ENCODE measurements at places on chromosomes 1 and 21.

DNA sequence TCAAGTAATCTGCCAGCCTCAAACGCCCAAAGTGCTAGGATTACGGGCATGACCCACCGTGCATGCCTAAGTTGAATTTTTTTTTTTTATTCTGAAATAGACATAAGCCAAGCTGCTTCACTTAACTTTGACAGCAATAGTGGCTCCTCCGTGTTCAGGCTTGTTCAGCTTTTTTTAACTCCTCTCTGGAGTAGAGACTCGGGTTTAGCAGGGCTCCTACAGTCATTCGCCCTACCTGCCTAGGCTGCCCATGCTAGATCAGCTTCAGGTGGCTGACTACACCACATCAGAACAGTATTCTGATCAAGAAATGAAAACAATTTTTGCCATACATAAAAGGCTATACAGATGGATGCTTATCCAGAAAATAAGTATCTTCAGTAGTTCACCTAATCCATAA, 14.7 kb downstream of the ARID4B start:
- no peak for DNase-seq

DNA sequence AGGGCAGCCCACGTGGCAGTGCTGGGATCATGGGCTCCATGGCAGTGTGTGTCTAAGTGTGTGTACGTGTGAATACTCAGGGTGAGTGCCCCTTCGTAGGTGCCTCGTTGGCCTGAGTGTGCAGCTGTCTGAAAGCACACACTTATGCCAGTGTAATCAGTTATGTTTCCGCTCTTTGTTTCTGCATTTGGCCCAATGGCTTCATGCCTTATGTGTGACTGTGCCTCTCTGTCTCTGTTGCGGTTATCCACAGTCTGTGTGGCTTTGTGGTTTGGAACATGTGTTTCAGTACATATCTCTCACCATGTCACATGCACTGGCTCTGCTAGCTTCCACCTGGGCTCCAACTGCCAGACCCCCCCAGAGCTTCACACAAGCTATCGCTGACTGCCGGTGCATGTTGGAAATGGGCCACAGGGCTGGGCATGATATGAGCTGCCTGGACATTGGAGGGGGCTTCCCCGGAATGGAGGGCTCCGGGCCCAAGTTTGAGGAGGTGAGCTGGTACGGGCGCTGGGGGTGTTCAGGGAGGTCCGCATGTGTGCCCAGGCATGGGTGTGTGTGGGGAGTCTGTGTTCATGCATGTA, 70.3 kb upstream of the TINAGL1 start:
- DNase-seq, result no peak

- DNase-seq, result no peak
Observed at GRCh38 chr21:38183961-38184360, 72.8 kb upstream of the KCNJ15 start.

DNA sequence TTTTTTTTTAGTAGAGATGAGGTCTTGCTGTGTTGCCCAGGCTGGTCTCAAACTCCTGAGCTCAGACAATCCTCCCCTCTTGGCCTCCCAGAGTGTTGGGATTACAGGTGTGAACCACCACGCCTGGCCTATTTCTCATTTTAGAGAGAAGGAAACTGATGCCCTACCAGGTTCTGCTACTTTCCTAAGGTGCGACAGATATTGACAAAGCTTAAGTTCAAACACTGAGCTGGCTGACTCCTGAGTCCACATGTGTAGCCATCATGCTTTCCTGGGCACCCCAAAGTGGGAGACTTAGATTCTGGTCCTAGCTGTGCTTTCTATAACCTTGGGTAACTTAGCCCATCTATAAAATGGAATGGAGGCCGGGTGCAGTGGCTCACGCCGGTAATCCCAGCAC, 5.1 kb upstream of the TMEM222 start:
- DNase-seq, result no peak

DNA sequence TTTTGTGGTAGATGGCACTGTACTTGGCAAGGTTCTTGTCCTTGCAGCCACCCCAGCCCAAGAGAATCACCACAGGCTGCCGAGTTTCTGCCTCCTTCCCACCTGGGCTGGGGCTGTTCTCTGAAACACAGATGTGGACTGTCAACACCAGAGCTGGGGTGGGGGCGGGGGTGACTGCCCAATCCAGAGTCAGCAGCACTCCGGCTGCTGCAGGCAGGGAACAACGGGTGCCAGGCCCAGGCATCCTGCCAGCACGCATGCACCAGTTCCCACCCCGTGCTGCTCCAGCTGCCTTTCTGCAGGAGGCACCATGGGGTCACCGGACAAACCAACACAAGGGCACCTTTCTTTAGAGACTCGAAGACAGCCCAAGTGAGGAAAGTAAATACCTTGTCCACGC, 14.1 kb downstream of the TMEM53 start:
- DNase-seq, result no peak

DNA sequence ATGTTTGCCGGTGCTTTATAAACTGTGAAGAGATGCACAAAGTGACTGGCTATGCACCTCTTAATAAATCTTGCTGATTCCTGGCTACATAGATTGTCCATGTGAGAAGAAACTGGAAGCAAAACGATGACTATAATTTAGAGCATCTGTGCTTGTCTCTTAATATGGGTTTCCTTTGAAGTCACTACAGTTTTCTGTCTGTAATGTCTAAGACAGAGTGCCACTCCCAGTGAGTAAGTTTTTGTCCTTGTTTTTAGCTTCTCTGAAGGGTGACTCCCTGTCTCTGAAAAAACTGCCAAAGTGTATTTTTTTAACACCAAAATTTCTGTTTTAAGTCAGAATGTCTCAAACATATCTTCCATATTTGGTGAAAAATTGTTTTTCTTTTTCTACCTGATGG, 175.1 kb downstream of the FASLG start:
- DNase-seq, result no peak

DNA sequence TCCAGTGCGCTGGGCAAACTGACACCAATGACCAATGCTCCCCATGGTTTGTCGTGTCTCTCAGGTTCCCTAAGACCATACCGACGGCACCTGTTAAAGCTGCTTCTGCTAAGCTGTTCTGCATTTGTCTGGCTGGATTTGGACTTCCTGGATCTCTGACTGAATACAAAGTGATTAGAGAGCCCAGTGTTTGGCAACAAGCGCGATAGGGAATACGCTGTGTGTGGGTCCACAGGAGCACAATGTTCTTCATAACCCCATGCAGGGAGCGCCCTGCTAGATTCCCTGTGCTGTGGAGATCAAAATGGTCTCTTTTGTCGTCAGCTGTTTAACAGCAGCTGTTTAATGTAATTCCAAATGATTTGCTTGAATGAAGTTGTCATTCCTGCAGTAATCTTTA, 26.0 kb upstream of the ESRRG start:
- DNase-seq, result no peak

DNA sequence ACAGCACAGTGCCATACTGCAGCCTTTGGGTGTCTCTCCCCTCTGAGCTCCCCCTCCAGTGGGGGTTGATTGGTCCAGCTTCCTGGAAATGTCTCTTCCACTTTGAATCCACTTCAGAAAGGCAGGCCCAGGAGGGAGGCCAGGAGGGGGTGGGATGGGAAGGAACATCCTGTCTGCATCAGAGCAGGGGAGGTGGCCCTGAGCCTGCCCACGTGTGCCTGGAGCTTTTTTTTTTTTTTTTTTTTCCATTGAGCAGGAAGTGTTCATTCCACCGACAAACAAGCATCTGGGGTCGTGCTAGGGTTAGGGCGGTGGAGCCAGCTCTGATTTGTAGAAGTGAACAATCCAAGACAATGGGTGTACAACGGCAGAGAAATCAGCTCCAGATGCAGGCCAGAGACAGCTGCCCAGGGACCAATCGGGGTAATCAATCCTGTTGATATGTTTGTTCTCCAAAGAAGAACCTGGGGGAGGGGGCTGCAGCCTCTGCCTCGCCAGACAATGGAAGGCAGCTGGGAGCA, 93.3 kb downstream of the SSBP3 start:
- no peak for DNase-seq

DNA sequence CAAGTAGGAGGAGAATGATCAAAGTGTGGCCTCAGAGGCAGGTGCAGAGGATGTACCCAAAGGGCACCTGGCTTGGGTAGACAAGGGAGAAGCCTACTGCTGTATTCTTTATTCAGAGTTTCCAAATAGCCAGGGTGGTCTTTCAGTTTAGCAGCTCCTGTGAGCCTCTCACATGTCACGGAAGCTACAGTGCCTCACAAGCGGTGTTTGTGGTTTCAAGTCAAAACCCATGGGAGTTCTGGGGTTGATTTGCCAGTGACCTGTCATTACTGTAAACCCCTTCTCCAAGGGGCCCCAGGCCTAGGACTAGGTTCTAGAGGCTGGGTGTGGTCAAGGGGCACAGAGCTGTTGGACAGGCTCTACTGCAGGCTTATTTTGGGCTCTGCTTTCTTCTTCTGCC, 10.2 kb upstream of the IL10 start:
- DNase-seq, result no peak

DNA sequence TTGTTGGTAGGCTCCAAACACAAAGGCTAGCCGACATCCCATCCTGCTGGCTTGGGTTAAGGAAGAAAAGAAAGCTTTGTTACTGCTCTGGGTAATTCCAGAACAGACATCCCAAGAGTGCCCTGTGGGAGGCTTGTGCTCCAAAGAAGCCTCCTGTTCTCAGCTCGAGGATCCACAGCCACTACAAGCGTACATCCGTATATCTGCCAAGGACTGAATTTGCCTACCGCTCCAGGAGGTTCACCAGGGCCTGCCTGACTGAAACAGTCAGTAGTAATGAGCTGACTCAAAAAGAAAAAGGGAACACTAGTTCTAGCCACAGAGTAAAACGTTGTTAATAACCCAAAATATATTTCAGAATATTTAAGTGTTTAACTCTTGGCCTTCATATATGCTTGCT, 24.8 kb upstream of the MUTYH start:
- no peak for DNase-seq

- DNase-seq, result no peak
Observed at GRCh38 chr1:178536844-178537371, 24.0 kb downstream of the TEX35 start.

- DNase-seq, result no peak
Observed at GRCh38 chr1:197973206-197973605, 56.0 kb downstream of the LHX9 start.

DNA sequence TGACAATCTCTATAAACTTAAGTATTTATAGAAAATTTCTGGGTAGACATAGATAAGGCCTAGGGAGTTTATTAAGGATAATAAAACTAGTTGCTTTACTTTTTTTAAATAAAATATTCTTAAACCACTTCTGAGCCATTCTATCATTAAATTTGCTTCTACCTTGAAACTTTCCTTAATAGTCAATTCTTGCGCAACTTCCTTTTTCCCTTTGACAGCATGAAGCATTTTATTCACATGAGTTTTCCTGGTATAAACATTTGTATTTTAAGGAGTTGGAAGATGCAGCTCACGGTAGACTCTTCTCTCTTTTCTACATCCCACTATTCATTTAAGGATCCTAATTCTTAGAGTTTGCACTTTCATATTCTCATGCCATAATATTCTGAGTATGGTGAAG, 75.8 kb upstream of the DPH5 start:
- no peak for DNase-seq

GRCh38 chr1:37634244-37634991, at the start of gene RSPO1:
RSPO1 (minus strand) TSS chr1:37634892; CDS start chr1:37629661, 5,231 bp downstream.
- DNase-seq, result no peak

DNA sequence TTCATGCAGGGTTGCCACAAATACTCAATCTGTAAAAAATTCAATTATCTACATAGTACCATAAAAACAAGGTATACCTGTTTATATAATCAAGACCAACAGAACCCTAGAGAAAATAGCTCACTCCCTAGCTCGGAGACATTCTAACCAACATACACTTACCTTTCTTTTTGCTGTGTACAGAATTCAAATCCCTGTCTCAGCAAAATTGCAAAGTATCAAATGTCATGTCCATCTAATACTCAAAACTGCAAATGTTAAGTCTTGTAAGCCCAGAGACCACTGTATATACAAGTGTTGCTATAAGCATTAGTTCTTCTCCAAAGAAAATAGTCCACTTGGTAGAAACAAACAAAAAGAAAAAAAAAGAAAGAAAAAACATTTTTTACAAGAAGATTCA, 16.2 kb upstream of the SELE start:
- no peak for DNase-seq

- DNase-seq, result no peak
Observed at GRCh38 chr1:89295187-89295586, 22.5 kb upstream of the GBP5 start.

DNA sequence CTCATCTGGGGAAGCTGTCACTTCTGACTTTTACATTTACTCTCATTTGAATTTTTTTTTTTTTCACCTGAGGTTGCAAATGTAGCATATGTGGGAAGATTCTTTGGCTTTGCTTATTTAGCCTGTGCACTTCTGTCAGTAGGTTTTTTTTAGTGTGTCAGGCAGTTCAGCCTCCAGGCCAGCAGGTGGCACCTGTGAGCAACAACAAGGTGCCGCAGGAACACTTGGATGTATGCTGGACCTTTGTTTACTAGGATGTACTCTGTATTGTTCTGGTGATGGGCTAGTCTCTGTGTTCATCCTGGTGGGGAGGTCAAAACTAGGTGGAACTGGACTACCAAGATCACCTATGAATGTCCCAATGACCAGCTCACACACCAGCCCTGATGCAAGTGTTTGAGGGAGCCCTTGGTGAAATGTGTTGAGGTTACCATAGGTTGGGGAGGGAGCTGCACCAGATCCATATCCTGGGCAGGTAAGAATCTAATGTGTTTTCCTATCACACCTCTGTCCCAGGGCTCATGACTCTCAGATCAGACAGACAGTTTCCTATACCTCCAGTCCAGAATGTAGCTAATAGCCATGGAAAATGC, 618.2 kb downstream of the BRINP3 start:
- peak; percentile 6 for DNase-seq

DNA sequence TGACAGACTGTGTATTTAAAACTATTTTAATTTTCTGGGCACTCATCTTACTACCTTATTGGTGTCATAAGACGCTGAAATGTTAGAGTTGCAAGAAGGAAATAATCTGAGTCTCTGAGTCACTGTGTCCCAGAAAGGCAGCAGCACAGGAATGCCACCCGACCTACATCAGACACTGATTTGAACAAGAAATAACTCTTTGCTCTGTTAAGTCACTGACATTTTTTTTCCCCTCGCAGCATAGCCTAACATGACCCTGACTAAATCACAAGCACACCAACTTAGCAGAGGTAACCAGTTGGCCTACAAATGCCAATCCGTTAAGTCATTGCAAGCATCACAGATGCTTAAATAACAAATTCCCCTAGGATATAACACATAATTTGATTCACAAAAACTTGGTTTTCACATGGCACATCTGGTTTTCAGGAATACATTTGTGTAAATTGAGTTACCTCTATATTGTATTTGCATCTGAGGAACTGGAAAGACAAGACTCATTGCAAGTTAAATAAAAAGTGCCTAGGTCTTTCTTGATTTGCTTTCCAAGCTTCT, 349.1 kb downstream of the SEC16B start:
- no peak for DNase-seq

DNA sequence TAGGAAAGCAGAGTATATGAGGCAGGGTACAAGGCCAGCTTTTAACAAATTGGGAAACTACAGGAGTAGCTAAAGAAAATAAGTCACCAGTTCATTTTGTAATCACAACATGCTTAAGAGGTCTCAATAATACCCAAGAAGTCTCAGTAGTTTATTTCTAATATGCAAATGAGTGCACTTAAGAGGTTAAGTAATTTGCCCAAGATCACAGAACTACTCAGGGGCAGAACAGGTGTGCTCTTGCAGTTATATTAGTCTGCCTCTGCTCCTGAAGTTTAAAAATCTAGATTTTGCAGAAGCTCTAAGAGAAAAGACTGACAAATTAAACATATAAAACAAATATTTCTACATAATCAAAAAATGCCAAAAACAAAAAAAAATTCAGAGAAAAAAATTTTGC, 6.9 kb downstream of the EPS15 start:
- no peak for DNase-seq

GRCh38 chr1:51100264-51100880, 1.7 kb upstream of the C1orf185 start:
- DNase-seq, result no peak

All from stimulated activated CD4-positive, alpha-beta T cell treated with anti-CD3 and anti-CD28 coated beads, Interleukin-4, amount 100 ng/mL, for 1 hour (primary cell).